Activated CD4-positive, alpha-beta T cell treated with anti-CD3 and anti-CD28 coated beads for 1 hour (primary cell): ENCODE measurements at places on chromosomes 5 and 9.

DNA sequence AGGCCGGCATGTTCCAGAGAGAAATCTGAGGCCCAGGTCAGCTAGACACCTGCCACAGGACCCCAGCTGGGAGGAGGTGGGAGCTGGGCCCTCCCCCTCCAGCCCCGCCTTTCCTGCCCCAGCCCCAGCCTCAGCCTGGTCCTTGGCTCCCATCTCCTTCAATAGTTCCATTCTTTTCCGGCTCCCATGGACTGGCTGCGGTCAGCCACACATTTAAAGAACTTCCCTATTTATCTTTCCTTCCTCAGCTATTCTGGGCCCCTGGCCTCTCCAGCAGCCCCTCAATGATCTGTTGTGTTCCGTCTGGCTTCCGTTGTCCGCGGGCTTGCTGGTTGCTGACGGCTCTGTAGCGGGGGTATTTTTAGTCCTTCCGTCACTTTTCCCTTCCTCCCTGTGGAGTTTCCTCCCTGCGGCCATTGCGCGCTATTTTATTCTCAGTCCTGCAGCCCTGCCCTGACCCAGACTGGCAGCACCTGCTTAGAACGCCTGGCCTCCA is 73.8 kb downstream of the AMBP start:
- DNase-seq: no peak

DNA sequence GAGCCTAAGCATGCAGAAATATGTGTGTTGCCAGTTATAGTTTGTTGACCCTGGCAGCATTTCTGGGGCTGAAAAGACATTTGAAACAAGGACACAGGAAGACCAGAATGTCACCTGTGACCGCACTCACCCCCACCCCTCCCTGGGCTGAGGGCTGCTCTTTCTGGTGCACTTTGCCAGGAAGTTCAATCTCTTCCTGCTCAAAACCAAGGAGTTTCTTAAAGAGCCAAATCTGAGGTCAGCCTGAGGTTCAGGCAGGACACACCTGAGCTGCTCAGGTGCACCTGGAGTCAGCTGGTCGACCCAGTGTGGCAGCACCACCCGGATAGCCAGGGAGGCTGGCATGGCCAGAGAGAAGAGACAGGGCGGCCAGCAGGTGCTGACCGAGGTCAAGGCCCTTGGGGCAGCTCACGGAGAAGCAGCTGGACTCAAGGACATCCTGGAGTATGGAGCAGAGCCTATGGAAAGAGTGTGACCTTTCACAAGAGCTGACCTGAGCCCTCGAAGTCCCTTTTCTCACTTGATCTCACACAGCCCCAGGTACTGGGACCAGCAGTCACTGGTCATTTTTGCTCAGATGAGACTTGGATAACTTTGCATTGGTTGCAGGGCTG is 376.9 kb upstream of the IRX4 start:
- DNase-seq: no peak

- no peak for DNase-seq
Observed at GRCh38 chr9:34059281-34059680, 10.6 kb upstream of the UBAP2 start.

DNA sequence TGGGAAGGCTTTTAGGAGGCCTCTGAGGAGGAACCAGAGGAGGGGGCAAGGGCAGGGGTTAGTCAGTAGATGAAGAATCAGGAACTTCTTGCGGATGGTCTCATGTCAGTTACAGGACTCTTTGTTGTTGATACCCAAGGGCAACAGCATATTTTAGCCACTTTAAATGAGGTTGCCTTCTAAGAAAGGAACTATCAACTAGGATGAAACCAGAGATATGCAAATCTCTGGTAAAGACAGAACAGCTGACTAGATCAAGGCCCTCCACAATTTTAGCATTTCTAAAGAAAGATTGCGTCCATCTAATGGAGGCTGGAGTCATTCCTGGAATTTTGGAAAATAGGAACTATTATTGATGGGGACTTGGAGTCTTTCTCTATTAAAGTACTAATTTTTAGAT is 57.7 kb upstream of the KLF4 start:
- no peak for DNase-seq

DNA sequence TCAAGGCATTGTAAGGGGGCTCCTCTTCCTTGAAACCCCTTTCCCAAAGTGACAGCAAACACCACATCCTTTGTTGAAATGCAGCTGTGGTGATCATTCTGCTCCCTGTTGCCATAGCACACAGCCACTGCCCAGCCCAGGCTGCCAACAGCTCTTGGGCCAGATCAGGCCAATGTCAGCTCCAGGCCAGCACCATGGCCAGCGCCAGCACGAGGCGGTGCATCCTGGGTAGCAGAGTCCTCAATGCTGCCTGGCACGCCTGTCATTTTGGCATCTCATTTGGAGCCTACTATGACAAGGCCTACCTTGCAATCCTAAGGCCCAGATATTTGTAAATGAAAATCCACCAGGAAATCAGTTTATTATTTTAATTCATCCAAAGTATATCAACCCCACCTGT is 390.6 kb downstream of the DNAH5 start:
- DNase-seq: no peak

DNA sequence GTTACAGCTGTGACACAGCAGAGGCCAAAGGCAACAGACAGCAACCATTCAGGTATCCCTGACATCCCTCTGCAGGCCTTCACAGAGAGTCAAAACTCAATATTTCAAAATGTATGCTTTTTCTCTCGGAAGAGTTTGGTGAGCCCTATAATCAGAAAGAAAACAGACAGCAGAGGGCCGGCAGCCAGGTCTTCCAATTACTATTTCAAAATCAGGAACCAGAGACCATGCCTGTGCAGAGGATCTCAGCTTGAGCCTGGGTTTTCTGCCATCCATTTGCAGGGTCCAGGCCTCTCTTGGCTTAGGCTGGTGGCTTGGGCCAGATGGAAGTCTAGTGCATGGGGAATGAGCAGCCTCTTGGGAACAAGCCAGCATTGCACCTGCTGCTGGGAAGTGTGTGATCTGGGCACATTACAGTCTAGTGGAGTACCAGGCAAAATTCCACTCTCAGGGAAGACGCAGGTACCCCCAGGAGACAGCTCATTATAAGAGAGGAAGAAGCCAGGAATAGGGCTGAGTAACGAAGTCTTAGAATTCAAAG is 231.3 kb downstream of the ENC1 start:
- no peak for DNase-seq

GRCh38 chr5:8329773-8330172 is 460.8 kb downstream of the MTRR start:
- no peak for DNase-seq

- DNase-seq: no peak
Observed at GRCh38 chr5:124200381-124200780, 546.1 kb downstream of the ZNF608 start.
